ENCODE measurements at places on chromosomes 11 and 22.

DNA sequence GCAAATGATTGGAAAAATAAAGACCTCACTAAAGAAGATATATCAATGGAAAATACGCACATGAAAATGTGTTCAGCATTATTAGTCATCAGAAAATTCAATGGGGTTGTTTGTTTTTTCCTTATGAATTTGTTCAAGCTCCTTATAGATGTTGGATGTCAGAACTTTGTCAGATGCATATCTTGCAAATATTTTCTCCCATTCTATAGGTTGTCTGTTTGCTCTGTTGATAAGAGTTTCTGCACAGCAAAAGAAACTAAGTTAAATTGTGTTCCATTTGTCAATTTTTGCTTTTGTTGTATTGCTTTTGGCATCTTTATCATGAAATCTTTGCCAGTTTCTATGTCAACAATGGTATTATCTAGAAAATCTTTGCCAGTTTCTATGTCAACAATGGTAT, 633.9 kb upstream of the CHORDC1 start:
- H3K36me3 ChIP-seq: no peaks in the 10 kb centered on the region
- H3K4me3 ChIP-seq: no peak overlapping the region
- H3K27ac ChIP-seq: no peak overlapping the region
- H3K4me1 ChIP-seq: no peaks in the 10 kb centered on the region

DNA sequence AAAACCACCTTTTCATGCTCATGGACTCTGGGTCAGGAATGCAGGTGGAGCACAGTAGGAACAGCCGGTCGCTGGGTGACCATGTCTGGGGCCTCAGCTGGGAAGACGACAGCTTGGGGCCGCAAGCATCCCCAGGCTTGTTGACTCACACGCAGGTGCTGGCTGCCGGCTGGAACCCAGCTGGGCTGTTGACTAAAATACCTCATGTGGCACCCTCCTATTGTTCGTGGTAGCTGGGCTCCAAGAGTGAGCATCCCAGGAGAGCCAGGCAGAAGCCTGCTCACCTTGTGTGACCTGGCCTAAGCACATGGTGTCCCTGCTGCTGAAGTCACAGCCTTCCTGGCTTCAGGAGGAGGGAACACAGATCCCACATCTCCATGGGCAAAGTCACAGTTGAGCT, 9.4 kb downstream of the DPP3 start:
- H3K4me1 ChIP-seq: peaks cover 2% of the 10 kb centered on the region
- H3K4me3 ChIP-seq: no peak overlapping the region
- no peaks in the 10 kb centered on the region for H3K27me3 ChIP-seq
- H3K36me3 ChIP-seq: peaks cover 29% of the 10 kb centered on the region
- no peak overlapping the region for H3K27ac ChIP-seq

DNA sequence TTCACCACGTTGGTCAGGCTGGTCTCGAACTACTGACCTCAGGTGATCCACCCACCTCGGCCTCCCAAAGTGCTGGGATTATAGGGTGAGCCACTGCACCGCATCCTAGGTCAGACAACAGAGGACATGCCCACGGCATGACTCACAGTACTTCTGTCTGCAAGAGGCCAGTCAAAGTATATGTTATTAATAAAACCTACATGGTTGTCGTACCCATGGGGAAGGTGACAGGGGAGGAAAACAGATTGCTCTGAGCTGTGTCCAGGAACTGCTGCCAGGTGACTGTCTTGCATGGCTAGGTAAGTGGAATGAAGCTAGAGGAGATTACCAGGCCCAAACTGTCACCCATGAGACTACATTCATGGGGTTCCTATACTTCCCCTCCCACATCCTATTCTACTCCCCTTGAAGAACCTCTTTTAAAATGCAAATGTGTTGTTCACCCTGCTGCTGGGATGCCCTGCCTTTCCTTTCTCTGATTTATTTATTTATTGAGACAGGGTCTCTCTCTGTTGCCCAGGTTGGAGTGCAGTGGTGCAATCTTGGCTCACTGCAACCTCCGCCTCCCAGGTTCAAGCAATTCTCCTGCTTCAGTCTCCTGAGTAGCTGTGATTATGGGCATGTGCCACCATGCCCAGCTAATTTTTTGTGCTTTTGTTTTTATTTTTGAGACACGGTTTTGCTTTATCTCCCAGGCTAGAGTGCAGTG, 2.0 kb upstream of the NLRX1 start:
- H3K4me1 ChIP-seq: peaks cover 15% of the 10 kb centered on the region
- H3K27ac ChIP-seq: no peak overlapping the region
- no peak for DNase-seq
- no peak overlapping the region for H3K4me3 ChIP-seq
- no peaks in the 10 kb centered on the region for H3K27me3 ChIP-seq

GRCh38 chr11:45879803-45880686, 5.4 kb upstream of the MAPK8IP1 start:
- H3K36me3 ChIP-seq: peaks cover 19% of the 10 kb centered on the region
- H3K4me3 ChIP-seq: no peak overlapping the region
- peaks cover 4% of the 10 kb centered on the region for H3K4me1 ChIP-seq
- H3K27ac ChIP-seq: no peak overlapping the region
- H3K27me3 ChIP-seq: peaks cover 4% of the 10 kb centered on the region
- DNase-seq: no peak

DNA sequence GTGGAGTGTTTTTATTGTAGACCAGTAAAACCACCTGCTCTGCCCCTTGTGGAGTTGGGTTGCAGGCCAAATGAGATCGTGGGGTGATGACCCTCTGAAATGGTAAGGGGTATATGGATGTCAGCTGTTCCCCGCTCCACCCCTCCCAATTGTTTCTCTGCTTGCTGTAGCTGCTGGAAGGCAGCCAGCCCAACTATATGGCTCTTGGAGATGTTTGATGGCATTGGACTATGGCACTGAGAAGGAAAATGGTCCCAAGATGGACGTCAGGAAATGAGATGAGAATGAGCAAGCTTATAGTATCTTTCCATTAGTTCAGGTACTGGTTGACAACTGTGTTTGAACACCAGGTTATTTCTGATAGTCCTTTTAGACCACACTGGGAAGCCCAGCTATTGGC, 94.8 kb upstream of the SORL1-AS1 start:
- no peak overlapping the region for H3K4me3 ChIP-seq
- peaks cover 72% of the 10 kb centered on the region for H3K36me3 ChIP-seq
- no peak for DNase-seq

DNA sequence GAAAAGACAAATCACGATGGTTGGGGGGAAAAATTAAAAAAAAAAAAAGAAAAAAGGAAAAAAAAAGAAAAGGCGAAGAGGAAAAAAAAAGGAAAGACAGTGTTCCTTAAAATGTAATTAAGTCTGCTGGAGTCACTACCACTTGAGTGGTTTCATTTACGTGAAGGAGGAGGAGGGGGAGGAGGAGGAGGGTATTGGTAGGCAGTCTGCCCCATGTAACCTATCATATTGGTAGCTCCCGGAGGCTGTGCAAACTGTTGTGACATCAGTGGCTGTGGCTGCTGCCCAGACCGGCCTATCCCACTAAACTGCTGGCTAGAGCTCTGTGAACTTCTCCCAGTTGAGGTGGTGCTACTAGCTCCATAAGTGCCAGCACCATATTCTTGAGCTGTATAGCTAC, 17.9 kb downstream of the KDELR3 start:
- H3K36me3 ChIP-seq: peaks cover 94% of the 10 kb centered on the region
- H3K27me3 ChIP-seq: no peaks in the 10 kb centered on the region
- H3K4me1 ChIP-seq: peaks cover 28% of the 10 kb centered on the region

DNA sequence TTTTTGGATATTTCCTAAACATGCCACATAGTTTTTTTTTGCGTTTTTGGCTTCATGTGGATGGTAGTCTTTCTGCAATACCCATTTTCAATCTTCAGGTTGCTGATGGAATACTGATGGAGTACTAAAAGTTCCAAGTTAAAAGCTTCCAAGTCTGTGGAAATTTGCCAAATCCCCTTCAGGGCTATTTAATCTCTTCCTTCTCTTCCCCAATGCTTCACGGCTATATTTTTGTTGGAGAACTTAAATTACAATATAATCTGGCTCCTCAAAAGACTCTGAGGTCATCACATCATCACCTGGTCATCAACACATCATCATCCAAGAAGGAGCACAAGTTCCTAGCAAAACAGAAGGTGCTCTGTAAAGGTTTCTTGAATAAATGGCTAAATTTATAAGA, 881.0 kb upstream of the TENM4 start:
- H3K27me3 ChIP-seq: no peaks in the 10 kb centered on the region
- H3K36me3 ChIP-seq: no peaks in the 10 kb centered on the region
- H3K27ac ChIP-seq: no peak overlapping the region
- no peak overlapping the region for H3K4me3 ChIP-seq

DNA sequence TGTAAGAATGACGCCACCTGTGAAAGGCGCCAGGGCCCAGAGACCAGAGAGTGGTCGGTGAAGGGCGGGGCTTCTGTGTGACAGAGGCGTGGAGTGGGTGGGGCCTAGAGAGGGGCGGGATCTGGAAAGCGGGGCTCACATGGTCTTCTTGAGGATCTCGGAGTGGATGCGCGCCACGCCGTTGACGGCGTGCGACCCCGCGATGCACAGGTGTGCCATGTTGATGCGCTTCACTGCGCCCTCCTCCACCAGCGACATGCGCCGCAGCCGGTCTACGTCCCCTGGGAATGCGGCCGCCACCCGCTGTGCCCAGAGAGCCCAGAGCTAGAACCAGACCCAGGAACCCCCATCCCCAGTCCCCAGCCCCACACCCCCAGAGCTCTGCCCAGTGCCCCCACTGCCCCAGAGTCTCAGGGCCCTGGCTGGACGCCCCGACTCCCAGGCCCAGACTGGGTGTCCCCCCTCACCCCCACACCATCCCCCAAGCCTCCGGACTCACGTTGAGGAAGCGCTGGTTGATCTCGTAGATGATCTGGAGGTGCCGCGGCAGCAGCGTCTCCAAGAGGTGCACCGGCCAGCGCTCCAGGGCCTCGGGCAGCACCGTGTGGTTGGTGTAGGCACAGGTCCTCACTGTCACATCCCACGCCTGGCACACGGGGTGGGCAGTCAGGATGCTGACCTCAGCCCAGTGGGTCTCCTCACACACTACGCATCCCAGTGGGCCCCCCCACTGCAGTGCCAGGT, 6.2 kb downstream of the PYGM start:
- no peak for DNase-seq
- no peak overlapping the region for H3K27ac ChIP-seq
- no peaks in the 10 kb centered on the region for H3K27me3 ChIP-seq
- peaks cover 18% of the 10 kb centered on the region for H3K4me1 ChIP-seq
- no peak overlapping the region for H3K4me3 ChIP-seq
